Fibroblast of the aortic adventitia (primary cell): ENCODE measurements at places on chromosomes 7 and 10. TPM values are rescaled to one million over a fixed set of nuclear protein-coding genes. Genes with fewer than 3 reads are reported as not detected.

The IFIT5 gene
- 30.7 and 36.0 TPM in 2 replicates for total RNA-seq

The GATA3 gene
- total RNA-seq, result not detected in 2 replicates

The ZNF467 gene
- total RNA-seq, result 0.27 and 5.1 TPM in 2 replicates

The NUTM2E gene
- under 0.01 TPM in 1 of 2 replicates, not detected in the other for total RNA-seq

The NPFFR1 gene
- not detected in 2 replicates for total RNA-seq

The ITGA8 gene
- total RNA-seq, result 2.6 and 38.5 TPM in 2 replicates

The CLEC5A gene
- total RNA-seq, result not detected in 2 replicates

The LIPN gene
- total RNA-seq, result not detected in 2 replicates

The MMD2 gene
- total RNA-seq, result not detected in 2 replicates

The GIMAP4 gene
- 0.18 and 1.3 TPM in 2 replicates for total RNA-seq

The CPN1 gene
- total RNA-seq, result not detected in 2 replicates
